Progenitor cell of endocrine pancreas (in vitro differentiated cells): ENCODE measurements at places on chromosomes 5 and 9. TPM values are rescaled to one million over a fixed set of nuclear protein-coding genes. Genes with fewer than 3 reads are reported as not detected.

Gene HTR1A
- not detected in 2 replicates for total RNA-seq

Gene NMUR2
- total RNA-seq, result not detected in 2 replicates

Gene CDC20B
- total RNA-seq, result not detected in 2 replicates

Gene ANKRD18A
- total RNA-seq, result 2.2 and 3.6 TPM in 2 replicates

Gene PHF19
- total RNA-seq, result 27.2 and 28.4 TPM in 2 replicates

Gene MORN5
- total RNA-seq, result 0.57 and 1.9 TPM in 2 replicates

Gene ZDHHC11B
- 8.6 and 8.7 TPM in 2 replicates for total RNA-seq

Gene PCDHB11
- 4.7 and 5.9 TPM in 2 replicates for total RNA-seq

Gene PCDHA10
- 18.3 and 19.2 TPM in 2 replicates for total RNA-seq
